Gastroesophageal sphincter (tissue), 4 donors: ENCODE measurements at places on chromosomes 7 and 10. TPM values are rescaled to one million over a fixed set of nuclear protein-coding genes. Genes with fewer than 3 reads are reported as not detected.
A peak's percentile ranks its signal among the peaks of the same experiment; 100 is the strongest.

- no peak for ATAC-seq
Observed at GRCh38 chr7:42155584-42156290, 81.3 kb downstream of the GLI3 start.

- ATAC-seq: no peak
Observed at GRCh38 chr7:51242881-51243518, 73.6 kb downstream of the COBL start.

GRCh38 chr10:63865210-63865609, 344.0 kb downstream of the REEP3 start:
- no peak for ATAC-seq

GRCh38 chr7:518630-519483, 789 bp downstream of the PDGFA start:
- ATAC-seq: peak; percentile 61

DNA sequence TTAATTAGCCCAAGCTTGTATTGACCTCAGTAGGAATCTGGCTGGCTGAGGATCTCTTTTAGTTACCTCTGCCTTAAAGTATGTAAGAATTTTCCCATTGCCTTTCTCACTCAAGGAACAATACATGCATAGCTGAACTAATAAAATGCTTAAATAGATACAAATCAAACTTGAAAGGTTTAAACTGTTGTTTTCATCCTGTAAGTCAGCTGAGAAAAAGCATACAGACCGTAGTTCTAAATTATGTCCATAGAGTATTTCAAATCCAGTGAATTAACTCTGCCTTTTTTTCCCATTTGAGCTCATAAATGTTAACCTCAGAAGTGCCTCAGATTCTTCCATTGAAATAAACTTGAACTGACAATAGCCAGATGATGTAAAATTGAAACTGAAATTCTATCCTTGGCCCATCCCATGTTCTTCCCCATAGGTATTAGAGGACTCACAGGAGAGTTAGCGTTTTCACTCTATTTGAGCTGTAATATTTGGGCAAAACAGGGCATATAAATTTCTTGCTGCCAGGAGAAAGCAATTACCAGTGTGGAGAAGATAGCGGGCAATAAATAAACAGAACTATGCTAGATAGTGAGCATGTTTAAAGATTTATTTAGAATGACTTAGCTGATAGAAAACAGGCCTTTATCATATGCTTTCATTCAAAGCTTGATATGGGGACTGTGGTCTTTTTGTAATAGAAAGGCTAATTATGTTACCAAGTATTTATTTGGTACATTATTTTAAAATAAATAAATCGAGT, 163.7 kb downstream of the WNT2 start:
- ATAC-seq: no peak

GRCh38 chr7:135447748-135448147, 62.2 kb downstream of the CNOT4 start:
- ATAC-seq: no peak

- ATAC-seq: no peak
Observed at GRCh38 chr7:70836946-70837345, 295.0 kb upstream of the GALNT17 start.

- no peak for ATAC-seq
Observed at GRCh38 chr7:40572810-40573465, 438.1 kb downstream of the SUGCT start.

DNA sequence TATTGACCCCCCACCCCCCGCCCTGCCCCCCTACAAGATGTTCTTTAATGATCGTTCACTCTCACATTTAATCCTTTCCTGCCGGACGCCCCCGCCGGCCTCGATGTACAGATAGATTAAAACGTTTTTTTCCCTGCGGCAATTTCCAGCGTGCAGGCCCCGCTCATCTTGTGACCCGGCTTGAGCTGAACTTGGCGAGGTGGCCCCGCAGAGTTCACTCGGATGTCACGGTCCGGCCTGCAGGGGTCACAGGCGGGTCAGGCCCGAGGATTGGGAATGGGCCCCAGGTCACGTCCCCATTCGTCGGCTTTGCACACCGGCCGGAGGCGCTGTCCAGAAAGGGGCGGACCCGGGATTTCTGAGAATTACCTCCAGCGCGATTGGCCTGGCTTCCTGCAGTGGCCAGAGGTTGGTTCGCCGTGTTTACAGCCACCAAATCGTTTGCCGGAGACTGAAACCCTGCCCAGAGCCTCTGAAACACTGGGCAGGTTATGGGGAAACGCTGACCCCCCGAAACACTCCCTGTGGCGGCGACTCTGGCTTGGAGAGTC, 1.9 kb upstream of the CYP26A1 start:
- no peak for ATAC-seq

- no peak for ATAC-seq
Observed at GRCh38 chr10:103564776-103565520, 71.4 kb downstream of the NEURL1 start.

Gene AOC1
- total RNA-seq: 0.69 TPM

Gene TAS2R5
- 0.27 TPM for total RNA-seq

Gene MINPP1
- 20.1 TPM for total RNA-seq

Gene SLC16A9
- 0.54 TPM for total RNA-seq

Gene ZNF425
- 2.6 TPM for total RNA-seq

Gene HABP2
- not detected for total RNA-seq

Gene KIAA1217
- total RNA-seq: 12.8 TPM

Gene STEAP1B
- total RNA-seq: 2.8 TPM

Gene INHBA
- 44.2 TPM for total RNA-seq

Gene NME8
- 2.8 TPM for total RNA-seq
